ENCODE measurements at places on chromosomes 7 and 10. TPM values are rescaled to one million over a fixed set of nuclear protein-coding genes. Genes with fewer than 3 reads are reported as not detected.

DNA sequence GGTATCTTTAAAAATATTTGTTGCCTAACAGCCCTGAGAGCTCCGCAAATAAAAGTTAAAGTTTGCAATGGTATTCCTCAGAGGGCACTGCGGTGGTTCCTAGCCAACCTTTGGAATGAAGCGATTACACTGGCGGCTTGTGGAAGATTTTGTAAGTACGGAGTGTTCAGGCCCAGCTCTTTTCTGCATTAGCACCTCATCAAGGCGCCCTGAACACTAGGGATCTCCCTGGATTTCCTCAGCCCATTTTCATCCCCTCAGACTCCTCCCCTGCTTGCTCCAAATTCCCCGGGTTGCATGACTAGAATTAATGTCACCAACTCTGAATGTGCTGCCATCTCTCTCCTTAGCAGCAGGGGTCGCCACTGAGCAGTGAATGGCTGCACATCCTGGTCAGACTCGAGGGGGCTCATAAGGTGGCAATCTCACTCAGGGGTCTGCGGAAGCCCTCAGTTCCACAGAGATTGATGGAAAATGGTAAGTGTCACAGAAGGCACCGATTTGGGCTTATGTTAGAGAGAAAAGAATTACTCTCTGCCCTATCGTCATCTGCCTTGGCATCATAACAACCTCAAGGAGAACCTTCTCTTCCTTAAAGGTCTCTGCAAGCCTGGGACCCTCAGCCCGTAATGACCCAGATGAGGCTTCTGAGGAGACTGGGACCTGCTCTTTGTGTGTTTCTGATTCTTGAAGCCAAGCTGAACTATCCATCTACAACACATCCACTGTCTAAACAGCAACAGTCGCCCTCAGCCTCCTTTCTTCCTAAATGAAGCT is 262.8 kb upstream of the AOAH start:
- peak; percentile 73 for DNase-seq

- no peak for DNase-seq
Observed at GRCh38 chr7:95430864-95431263, 4.0 kb downstream of the PON2 start.

The NKX2-3 gene
- not detected for polyA plus RNA-seq

The NRF1 gene
- 4.8 TPM for polyA plus RNA-seq

The GIMAP5 gene
- not detected for polyA plus RNA-seq

Data from GM23338 (cell line).